Adrenal gland (tissue), 19 donors: ENCODE measurements at places on chromosomes 16 and 17. TPM values are rescaled to one million over a fixed set of nuclear protein-coding genes. Genes with fewer than 3 reads are reported as not detected.

DNA sequence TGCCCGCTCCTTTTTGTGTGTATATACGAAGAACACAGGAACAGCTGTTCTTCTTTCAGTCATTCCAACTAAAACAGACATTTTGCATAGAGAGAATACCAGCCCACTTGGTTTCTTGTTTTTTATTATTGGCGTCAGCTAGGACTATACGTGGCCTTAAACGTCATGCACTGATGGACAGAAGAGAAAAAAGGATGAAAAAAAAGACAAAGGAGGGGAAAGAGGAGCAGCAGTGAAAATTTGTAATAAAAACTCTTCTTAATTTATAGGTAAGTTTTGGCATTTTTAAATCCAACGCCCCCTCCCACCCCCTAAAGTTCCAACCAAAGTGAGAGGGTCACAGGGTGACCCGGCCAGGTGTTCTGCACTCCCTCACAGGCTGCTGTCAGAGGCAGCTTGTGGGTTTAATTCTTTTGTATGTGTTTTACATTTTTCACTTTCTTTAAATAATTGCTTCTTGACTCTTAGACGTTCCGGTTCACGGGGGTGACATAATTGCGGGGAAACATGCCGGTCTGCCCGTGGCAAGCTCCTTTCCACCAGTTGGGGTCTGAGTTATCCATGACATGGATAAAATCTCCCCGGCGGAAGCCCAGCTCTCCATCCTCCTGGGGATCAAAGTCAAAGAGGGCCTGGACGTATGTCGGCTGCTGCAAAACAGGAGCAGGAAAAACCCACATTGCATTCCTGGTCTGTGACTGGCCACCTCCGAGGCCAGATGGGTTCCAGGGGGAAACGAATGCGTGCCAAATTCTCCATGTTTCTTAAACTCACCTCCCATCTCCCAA lies 30.9 kb upstream of the SLC25A19 start:
- DNase-seq = no peak

GRCh38 chr17:81438688-81439087 lies 43.4 kb downstream of the BAHCC1 start:
- no peak for DNase-seq

DNA sequence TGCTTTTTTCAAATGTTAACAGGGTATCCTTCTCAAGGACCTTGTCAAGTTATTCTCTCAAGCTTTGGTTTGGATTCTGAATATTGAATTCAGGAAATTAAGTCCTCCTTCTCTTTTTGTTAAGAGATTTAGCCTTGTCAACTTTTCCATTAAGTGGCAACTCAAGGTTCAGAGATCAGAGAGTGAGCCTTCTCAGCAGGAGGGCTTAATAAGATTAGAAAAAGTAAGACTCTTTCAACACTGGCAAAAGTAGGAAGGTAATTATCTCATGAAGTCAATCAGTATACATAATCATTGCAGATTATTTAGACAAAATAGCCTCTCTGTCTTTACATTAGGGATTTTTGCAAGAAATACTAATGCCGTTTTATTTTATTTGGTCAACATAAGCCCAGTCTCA lies 330.7 kb downstream of the KIF2B start:
- no peak for DNase-seq

DNA sequence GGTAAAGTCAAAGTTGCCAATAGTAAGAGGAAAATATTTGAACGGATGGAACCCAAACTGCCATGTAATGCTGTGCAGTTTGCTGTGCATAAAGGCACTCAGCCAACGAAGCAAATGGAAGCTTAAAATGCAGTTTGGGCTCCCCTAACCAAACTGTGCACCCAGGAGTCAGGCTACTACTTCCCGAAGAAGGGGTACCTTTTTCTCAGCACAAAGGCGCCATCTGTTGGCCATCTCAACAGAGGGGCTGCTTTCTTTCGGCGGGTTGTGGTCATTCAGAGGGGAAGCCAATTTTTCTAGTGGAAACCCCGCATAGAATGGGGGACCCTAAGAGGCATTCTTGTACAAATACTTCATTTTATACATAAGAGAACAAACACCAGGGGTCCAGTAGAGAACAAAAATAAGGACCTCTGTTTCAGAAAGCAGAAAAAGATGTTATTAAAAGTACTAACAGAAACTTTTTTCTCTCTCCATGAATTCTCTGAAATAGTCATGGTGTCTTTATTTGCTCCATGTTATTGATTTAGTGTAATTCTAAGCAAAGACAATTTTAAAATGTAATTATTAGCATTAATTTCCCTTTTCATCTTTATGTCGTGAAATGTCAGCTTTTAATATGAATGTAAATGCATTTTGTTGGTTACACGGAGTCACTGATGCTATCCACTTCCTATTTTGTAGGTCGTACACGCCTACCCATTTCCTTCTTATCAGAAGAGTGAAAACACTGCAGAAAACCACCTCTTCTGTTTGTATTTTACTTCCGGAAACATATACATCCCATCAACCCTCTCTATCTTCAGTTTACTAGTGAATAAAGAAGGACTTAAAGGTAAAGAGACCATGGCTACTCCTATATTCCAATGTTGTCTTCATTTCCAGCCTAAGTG lies 453.3 kb downstream of the KCNJ2 start:
- peak; percentile 18 for DNase-seq

GRCh38 chr17:28390141-28390540 lies 15.9 kb downstream of the SLC46A1 start:
- no peak for DNase-seq

DNA sequence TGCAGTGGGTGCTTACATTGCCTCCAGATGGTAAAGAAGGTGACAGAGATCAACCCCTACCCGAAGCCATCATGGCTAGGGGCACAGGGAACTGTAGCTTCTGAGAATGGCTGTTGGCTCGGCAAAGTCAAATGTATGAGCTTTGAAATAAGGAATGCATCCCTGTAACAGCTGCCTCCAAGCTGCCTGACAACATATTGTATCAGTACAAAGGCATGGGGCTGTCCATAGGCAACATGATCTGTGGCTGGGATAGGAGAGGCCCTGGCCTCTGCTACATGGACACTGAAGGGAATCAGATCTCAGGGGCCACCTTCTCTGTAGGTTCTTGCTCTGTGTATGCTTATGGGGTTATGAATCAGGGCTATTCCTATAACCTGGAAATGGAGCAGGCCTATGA lies 119.2 kb upstream of the NETO2 start:
- DNase-seq = no peak

- DNase-seq = no peak
Observed at GRCh38 chr17:49201481-49201927, 8.9 kb downstream of the GNGT2 start.

- DNase-seq = no peak
Observed at GRCh38 chr17:37696366-37696765, 48.5 kb downstream of the HNF1B start.

DNA sequence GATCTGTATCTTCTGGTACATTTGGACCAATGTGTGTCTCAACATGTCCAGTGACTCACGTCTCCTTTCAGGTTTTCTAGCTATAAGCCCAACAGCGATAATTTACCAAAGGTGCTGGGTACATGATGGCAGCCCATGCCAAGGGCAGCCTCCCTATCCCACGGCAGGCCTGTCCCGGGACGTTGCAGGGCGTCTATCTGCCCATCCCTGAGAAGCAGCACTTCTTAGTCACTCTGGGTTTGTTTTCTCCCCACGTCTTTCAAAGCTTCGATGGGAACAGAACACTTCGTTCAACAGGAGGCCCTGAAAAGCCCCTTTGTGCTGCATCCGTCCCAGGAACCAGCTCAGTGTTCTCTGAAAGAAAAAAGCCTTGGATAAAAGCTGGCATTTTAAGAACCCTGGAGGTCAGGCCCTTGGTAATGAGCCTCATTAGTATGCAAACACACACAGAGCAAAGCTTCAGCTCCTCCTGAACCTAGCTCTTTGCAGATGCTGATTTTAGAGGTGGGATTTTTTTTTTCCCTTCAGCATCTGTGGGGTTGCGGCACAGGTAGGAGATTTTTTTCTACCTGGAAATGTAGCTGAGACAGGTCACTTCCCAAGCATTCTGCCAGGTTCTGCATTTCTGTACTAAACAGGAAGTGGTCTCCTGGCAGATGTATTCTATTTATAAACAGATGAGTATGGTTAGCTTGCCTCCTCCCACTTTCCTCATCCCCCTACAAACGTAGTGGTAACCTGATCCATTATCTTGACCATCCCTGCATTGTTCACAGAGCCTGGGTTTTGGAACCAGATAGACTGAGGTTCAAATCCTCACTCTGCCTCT lies 17.5 kb upstream of the MT4 start:
- peak; percentile 32 for DNase-seq

GRCh38 chr17:33572615-33573014 lies 279.5 kb upstream of the ASIC2 start:
- DNase-seq = no peak

GRCh38 chr16:87212026-87212425 lies 105.2 kb downstream of the C16orf95 start:
- no peak for DNase-seq

DNA sequence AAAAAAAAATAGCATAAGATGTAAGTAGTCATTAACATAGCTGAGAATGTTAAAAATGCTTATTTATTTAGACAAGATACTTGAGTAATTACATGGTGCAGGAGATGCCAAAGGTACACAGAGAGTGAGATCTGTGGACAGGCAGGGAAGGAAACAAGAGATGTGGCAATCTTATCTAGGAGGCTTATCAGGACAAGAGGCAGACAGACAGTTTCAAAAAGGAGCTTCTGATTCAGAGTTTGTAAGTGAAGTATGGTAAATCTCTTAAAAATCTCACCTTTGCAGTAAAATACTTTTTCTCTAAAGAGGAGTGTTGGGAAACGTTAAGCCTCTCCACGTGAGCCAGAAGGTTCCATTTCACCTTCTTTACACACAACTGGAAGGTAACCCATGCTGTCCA lies 19.9 kb upstream of the GHDC start:
- DNase-seq = no peak

GRCh38 chr16:114327-114726 lies 24.1 kb downstream of the NPRL3 start:
- no peak for DNase-seq

DNA sequence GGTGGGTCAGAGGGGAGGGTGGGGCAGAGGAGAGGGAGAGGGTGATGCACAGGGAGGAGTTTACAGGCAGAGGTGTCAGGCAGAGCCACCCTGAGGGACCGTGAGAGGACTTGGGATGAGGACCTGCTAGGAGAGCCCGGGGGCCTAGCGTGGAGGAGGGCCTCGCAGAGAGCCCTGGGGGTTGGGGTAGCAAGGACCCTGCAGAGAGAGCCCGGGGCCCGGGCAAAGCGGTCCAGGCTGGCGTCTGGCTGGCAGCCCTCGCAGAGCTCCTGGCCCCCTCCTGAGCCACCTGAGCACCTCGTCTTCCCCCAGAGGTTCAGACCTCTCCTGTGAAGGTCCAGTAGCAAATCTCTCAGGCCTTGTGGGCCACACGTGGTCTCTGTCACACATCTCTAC lies 42.0 kb upstream of the ZNF469 start:
- no peak for DNase-seq

- DNase-seq = no peak
Observed at GRCh38 chr16:47983999-47984580, 171.7 kb downstream of the ABCC12 start.

GRCh38 chr17:70168044-70168976 lies 1.0 kb upstream of the KCNJ2 start:
- DNase-seq = peak; percentile 76

GRCh38 chr16:54422569-54422978 lies 136.0 kb upstream of the IRX3 start:
- DNase-seq = no peak

GRCh38 chr16:4510747-4511426 lies 27.7 kb downstream of the CDIP1 start:
- DNase-seq = no peak

- no peak for DNase-seq
Observed at GRCh38 chr16:24943471-24943870, 71.7 kb downstream of the ARHGAP17 start.

DNA sequence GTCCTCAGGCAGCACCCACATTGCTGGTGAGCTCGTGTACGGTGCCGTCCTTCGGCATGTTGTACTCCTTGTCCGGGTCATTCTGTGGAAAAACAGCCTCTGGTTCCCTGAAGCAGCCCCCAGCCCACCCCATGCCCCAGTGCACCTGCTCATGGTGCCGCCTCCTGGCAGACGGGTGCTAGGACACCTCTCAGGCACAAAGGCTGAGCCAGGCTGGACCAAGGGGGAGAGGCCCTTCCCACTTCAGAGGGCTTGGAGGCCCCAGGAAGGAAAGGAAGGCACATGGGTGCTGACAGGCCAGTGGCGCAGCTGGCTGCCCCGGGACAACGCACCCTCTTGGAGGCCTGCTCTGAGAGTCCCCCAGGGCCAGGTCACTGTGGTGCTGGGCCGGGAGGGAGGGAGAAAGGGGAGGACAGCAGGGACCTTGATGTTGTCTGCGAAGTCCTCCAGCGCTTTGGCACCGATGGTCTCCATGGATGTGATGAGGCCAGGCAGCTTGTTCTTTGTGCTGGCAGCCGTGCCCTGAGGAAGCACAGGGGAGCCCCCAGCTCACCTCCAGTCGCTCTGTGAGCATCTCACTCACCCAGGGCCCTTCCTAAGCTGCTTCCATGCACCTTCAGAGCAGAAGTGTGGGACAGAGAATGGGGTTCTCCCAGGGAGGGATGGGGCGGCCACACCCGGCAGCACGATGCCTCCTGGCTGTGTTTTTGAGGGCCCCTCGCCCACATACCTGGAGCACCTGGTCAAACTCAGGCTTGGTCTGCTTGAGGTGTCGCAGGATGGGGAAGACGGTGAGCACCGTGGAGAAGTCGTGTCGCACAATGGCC lies 9.3 kb downstream of the ZACN start:
- no peak for DNase-seq

DNA sequence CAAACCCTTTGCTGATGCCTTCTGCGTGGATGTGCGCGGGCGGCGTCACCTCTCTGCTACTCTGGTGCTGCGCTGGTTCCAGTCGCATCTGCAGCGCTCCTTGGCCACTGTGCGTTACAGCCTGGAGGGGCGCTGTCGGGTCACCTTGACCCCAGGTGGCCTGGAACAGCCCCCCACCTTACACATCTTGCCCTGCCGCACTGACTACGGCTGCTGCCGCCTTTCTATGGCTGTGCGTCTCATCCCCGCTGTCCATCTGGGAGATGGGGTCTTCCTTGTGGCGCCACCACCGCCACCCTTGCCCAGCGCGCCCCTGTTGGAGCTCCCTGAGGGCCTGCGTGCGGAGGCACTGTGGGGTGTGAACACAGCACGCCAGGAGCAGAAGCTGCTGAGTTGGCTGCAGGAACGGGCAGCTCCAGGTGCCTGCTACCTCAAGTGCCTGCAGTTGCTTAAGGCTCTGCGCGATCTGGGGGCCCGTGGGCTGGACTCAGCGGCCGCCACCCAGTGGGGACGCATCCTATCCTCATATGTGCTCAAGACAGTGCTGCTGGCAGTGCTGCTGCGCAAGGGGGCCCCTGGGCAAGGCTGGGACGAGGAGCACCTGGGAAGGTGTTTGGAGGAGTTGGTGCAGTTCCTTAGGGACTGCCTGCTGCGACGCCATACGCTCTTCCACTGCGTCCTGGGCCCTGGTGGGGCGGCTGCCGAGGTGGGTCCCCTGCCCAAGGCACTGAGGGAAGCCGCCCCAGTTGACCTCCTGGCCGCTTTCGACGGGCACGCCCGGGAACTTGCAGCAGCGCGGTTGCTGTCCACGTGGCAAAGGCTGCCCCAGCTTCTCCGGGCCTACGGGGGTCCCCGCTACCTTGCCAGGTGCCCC lies 1.6 kb downstream of the ITPRIPL2 start:
- DNase-seq = no peak

GRCh38 chr16:68086336-68086841 lies 1.2 kb downstream of the NFATC3 start:
- DNase-seq = no peak

Gene CCL5
- polyA plus RNA-seq = 7.6 TPM

Gene HOXB6
- polyA plus RNA-seq = 23.1 TPM

Gene VAT1L
- polyA plus RNA-seq = 29.8 TPM

Gene MFSD11
- 9.4 TPM for polyA plus RNA-seq

Gene ST6GALNAC2
- polyA plus RNA-seq = 3.8 TPM

Gene TVP23B
- polyA plus RNA-seq = 32.5 TPM

Gene CDRT4
- 16.0 TPM for polyA plus RNA-seq

Gene HBA1
- 18.2 TPM for polyA plus RNA-seq

Gene TSPAN10
- polyA plus RNA-seq = 3.9 TPM

Gene RRAD
- 52.5 TPM for polyA plus RNA-seq
